Caki2 (cell line): ENCODE measurements at places on chromosomes 13 and 19.

DNA sequence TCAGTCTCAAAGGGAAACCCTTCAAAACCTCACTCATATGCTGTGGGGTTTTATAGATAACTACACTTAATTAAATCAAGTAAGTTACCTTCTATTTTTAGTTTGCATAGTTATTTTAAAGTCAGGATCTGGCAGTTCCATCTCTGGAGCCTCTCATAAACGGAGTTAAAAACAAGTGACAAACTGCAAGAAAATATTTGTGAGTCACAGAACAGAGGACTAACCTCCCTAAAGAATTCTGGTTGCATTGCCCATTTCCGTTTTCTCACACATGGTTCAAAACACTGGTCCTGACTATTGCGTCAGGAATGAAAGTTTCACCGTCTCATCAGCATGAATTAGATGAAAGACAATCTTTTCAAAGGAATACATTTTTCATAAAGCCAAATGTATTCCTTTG, 10.6 kb downstream of the RXFP2 start:
- no peak for DNase-seq

DNA sequence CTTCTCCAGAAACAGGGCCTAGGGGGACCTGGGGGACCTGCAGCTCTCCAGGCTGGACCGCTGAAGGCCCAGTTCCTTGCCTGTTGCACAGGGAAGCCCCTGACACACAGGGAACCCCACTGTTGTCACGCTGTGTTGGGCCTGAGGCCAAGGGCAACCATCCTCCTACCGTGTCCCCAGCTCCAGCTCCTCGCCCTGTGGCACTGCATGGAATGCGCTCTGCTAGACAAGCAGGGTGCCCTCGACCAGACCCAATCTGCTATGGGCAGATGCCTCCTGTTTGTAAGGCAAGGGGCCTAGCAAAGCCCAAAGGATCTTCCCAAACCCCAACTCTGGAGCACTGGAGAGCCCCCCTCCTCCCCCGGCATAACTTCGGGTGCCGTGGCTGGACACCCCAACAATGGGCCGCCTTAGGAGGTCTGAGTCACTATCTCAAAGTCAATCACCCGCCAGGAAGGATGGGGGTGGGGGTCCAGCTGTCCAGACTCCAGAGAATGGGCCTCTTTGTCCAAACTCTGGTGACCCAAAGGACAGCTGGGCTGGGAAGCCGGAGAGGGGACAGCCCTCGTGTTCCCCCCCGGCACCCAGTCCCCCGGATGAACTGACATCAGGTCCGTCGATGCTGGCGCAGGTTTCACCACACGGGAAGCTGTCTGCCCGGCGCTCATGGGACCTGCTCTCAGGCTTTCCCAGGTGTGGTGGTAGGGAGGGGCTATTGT, 3.7 kb downstream of the BRSK1 start:
- no peak for DNase-seq

- no peak for DNase-seq
Observed at GRCh38 chr19:296476-297225, 5.4 kb upstream of the PLPP2 start.

GRCh38 chr13:82477436-82477835, 1404.8 kb downstream of the SLITRK1 start:
- no peak for DNase-seq

- DNase-seq = no peak
Observed at GRCh38 chr13:32229443-32229842, 85.7 kb downstream of the ZAR1L start.

GRCh38 chr19:8482696-8483095, 19.7 kb downstream of the PRAM1 start:
- DNase-seq = no peak

DNA sequence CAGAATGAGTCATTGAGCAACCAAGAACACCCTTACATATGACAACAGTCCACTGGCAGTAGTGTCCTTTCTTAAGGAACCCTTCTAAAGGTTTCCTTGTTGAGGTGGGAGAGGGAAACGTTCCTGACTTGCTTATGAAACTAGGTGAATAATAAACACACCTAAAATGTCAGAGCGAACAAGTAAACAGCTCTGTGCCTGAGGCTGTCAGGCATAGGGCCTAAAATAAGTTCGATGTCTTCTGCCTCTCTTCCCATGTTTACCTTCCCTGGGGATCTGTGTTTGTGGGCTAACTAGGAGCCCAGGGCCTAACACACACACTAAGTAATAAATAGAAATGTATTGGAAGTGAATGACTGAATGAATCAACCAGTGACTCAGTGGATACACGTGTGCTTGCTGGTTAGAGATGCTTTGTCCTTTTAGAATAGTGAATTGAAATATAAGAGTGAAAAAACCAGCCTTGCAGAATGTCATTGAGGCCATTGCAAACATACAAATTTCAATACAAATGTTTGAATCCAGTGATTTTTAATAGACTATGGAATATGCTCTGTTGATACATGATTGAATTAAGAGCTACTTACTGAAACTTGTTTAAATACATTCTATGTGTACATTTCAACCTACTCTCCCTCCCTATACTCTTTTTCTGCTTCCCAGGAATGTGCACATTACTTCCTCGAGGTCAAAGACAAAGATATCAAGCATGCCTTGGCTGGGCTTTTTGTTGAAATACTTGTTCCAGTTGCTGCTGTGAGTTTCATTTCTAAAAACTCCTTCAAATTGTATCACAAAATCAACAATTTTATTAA, 102.9 kb downstream of the FRY start:
- DNase-seq = no peak

- no peak for DNase-seq
Observed at GRCh38 chr13:38255600-38255999, 94.1 kb upstream of the UFM1 start.

- DNase-seq = no peak
Observed at GRCh38 chr19:46374536-46375475, 27.9 kb downstream of the PPP5C start.

DNA sequence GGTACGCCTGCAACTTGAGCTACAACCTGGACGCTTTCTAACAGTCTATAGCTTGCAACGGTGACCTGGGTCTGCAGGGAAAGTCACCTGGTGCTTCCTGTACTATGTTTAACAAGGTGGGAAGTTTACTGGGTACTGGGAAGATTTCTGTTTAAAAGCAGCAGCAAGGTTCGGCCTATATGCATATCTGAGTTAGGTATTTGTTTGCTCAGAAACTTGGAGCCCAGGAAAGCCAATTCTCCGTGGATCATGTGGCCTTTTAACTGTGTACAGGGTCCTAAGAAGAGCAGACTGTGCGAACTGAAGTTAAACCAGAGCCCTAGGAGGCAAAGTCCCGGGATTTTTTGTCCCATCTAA, 103.1 kb downstream of the STK24 start:
- no peak for DNase-seq

GRCh38 chr13:113452466-113452865, 822 bp downstream of the ADPRHL1 start:
- no peak for DNase-seq

- DNase-seq = no peak
Observed at GRCh38 chr19:16012552-16012951, 63.7 kb upstream of the TPM4 start.

DNA sequence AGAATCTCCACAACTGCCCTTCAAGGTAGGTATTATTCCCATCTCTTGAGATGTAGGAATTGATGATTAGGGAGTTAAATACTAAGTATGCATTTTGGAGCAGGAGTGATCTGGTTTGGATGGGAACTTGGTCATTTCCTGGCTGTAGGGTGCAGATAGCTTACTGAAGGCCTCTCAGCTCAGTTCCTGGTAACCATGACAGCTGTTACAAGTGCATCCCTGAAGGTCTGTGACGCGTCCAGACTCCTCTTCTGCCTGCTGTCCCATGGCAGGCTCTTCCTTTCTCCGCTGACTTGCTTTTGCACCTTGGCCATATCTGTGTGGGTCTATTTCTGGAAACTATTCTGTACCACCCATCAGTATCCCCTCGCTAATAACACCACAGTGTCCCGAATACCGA, 387.8 kb downstream of the ZNF536 start:
- DNase-seq = no peak

DNA sequence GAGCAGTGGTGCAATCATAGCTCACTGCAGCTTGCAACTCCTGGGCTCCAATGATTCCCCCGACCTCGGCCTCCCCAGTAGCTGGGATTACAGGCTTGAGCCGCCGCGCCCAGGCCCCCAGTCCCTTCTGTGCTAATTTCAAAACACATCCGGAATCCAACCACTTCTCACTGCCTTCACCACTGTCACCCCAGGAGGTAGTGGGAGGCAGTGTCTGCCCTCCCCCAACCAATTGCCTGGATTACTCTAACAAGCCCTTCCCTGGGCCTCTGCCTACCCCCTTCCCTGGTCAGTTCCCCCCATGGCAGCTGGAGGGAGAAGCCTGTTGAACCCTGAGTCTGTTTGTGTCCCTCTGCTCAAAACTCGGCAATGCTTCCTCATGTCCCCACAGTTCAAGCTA, 2.3 kb downstream of the PRAM1 start:
- DNase-seq = no peak

DNA sequence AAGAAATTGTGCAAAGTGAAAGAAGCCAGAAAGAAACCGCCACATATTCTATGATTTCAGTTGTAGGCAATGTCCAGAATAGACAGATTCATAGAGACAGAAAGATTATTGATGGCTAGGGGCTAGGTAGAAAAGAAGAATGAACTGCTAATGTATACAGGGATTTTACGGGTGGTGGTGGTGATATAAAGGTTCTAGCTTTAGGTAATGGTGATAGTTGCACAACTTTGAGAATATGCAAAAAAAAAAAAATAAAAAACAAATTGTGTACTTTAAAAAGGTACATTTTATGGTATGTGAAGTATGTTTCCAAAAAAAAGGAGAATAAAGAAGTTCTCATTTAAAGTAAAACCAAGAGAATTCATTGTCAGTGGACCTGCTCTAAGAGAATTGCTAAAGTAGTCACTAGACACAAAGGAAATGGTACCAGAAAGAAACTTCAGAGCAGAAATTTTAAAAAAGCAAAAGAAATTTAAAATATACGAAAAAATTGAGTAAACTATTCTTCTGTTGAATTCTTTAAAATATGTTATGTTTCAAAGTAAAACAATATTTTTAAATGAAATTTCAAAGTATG, 680.1 kb downstream of the UQCRFS1 start:
- no peak for DNase-seq

DNA sequence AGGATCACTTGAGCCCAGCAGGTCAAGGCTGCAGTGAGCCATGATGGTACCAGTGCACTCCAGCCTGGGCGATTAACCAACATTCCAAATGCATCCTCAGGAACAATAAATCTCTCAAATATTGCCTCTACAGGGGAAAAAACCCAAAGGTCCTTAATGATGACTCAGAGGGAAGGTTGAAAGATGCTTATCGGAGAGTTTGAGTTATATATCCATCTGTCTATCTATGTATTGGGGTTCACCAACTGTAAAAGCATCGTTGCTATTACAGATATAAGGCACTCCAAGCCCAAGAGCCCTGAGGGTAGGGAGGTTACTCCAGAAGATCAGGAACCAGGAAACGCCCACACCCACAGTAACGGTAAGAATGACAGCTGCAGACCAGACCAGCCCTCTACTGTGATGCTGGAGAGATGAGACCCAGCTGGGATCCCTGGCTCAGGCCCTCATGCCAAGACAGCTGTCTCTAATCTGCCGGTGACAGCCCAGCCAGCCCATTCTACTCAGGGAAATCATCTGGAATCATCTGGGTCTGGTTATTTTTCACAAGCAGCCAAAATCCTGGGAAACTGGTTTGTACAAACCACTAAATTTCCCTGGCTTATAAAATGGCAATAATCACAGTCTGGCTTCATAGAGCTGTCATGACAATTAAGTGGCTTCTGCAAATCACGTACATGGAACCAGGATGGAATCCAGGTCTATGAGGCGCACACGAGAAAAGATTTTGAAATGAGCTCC, 23.8 kb downstream of the TEX101 start:
- no peak for DNase-seq

DNA sequence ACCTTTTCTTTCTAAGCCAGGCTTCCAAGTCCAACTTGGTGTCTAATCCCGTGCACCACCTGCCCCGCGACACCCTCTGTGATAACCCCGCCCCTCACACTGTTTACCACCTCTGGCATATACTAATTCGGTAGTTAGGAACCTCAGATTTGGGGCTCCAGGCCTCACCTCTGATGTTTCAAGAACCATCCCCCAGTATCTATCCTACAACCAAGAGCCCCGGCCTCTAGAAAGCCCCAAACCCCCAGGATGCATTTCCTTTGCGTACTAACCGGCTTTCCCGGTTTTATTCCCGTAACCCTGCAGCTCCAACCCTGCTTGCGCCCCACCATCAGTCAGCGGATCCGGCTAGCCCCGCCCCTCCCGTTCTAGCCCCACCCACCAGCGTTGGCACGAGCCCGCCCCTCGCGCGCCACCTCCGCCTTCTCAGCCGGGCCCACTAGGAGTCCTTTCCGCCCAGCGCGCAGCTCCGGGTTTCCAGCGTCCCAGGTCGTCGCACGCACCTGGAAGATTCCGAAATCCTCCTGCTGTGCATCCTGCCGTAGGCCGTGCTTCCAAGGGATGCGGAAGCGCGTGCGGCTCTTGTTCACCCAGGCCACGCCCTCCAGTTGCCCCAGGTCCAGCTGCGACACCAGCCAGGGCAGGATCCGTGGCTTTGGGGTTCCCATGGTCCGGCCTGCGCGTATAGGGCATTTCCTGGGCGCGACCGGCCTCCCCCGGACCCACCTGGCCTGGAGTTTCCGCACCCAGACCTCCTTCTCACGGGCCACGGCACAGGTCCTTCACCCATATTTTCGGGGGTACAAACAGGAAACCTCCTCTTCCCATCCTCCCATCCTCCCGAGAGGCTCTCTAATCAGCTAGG, 1.3 kb downstream of the IRF3 start:
- DNase-seq = peak; percentile 89

DNA sequence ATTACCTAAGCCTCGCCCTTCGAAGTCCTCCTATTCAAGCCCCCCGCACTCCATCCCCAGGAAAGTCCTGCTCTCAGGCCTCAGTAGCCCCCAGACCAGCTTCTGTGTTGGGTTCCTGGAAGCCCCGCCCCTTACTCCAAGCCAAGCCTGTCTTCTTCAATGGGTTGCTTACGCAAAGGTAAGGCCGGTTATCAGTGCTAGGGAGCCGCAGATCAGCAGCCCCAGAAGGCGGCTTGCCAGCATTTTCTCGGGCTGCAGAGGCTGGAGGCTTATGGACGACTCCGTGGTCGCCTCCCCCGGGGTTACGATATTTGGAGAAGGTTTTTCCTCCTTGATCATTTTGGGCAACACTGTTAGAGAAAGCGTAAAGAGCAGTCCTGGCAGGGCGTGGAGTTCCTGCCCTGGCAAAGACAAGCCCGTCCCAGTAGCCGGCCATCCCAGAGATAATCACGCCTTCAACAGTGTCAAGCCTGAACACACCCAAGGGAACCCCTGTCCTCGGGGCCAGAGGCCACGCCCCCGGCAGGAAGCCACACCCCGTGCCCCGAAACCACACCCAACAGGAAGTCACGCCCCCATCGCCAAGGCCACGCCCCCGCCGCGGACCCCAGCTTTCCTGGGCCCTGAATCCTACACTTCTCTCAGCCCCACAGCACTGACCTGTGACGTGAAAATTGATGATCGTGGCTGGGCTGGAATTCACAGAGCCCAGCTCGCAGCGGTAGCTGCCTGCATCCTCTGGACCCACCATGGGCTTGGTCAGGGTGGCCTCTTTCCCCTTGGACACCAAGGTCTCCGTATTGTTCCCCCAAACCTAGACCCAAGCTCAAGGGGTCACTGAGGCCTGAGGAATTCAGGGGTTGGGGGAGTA, 954 bp upstream of the RASIP1 start:
- DNase-seq = peak; percentile 54
